ENCODE measurements at places on chromosomes 6 and 20.

DNA sequence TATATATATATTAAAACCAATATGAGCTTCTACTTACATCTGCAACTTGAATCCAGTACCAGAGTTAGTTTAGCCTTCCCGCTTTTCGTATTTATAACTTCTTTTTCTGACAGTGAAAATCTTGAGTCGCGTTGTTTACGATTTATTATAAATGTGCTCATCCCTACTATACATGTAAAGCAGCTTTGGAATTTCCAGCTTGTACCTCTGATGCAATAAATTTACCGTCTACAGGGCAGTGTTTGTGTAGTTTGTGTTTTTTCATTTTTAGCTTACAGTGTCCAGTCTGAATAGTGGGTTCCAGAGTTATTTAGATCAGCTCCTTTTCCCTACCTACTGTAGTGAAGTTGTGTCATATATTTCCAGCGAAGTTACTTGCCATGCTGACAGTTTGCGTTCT lies 66.3 kb downstream of the TIAM2 start:
- no peak for DNase-seq

GRCh38 chr6:107973594-107973993 lies 15.6 kb upstream of the SEC63 start:
- no peak for DNase-seq

DNA sequence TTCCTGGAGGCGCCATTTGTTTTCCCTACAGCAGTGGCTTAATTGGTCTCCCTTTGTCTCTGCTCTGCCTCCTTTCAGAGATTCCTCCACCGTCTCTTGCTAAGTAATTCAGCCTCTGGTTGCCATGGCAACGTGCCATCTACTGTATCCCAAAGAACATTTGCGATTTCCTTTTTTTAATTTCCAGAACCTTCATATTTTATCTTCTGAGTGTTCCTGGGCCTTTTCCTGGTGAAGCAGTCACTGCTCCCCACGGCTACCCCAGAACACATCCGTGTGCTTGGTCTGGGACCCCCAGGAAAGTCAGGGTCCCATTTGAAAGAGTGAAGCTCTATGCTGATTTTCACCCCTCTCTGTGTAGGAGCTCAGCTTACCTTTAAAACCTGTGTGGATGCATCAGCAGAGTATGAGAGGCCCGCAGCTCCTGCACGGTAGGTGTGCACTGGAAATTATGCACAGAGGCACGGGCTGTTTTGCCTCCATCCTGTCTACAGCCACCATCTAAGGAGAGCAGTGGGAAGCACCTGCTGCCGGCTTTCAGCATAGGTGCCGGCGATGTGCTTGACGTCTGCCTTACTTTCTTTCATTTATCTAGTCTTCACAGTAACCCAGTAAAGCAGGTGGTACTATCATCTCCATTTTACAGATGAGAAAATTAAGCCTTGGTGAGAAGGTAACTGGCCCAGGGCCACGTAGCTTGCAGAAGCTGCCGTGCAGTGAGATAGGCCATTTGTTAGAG lies 122.8 kb downstream of the SYCP2 start:
- DNase-seq, result no peak

DNA sequence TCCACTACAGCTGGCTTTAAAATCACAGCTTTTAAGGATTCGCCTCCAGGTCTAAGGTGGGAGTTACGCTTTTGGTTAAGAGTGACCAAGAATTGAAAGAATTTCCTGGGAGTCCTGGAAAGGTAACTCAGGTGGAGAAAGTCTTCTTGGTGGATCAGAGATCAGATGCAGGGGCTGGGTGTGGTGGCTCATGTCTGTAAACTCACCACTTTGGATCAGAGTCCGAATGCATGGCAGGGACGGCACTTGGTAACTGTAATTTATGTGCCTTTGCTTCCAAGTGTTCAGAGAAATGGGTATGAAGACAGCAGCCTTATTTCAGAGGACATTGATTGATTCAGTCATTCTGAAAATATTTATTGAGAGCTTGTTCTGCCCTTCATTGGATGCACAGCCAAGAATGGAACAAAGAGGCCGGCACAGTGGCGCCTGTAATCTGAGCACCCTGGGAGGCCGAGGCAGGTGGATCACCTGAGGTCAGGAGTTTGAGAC lies 18.0 kb upstream of the JARID2 start:
- no peak for DNase-seq

DNA sequence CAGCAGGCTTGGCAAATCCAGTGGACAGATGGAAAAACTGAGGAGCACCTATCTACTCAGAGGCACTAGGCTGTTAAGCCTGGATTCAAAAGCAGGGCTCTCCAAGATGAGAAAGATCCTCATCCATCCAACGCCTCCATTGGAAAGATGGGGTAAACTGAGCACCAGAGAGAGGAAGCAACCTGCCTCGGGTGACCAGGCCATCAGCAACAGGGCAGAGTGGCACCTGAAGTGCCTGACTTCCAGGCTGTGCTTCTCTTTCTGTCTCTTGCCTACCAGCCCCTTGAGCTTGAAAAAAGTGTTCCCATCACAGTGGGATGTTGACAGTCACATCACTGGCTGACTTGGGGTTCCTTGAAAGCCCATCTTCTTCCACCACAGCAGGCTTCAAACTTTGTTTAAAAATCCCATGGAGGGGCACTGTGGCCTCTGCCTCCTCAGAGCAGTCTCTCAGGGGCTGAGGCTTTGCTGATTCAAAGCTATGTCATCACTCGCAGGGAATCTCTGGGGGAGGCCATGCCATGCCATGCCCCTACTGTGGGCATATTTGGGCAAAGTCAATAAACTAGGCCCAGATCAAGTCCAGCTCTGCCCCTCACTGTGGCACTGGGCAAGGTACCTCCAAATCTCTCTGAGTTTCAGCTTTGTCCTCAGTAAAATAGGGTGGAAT lies 44.8 kb upstream of the TGM2 start:
- no peak for DNase-seq

- DNase-seq, result no peak
Measured at GRCh38 chr6:29938746-29939508, 3.4 kb upstream of the HLA-A start.

GRCh38 chr6:42771741-42772100 lies 10.1 kb upstream of the BICRAL start:
- no peak for DNase-seq

DNA sequence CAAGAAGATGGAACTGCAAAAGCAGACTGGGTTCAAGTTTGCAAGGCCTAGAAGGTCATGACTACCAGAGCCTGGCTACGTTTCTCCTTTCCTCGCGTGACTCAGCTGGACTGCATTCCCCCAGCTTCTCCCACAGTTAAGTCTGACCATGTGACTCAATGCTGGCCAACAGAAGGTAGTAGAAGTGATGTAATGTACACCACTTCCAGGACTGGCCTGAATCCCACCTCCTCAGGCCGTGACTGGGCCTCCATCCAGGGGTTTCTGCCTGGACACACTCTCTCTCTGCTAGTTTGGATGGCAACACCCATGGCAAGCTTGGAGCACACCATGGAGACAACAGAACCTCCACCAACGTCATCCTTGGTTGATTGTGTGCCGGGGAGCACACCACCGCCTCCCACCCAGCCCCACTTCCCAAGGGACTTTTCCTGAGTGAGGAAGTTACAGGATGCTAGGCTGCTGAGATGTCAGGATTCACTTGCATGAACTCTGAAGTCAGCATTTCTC lies 112.0 kb upstream of the CDYL start:
- DNase-seq, result no peak

DNA sequence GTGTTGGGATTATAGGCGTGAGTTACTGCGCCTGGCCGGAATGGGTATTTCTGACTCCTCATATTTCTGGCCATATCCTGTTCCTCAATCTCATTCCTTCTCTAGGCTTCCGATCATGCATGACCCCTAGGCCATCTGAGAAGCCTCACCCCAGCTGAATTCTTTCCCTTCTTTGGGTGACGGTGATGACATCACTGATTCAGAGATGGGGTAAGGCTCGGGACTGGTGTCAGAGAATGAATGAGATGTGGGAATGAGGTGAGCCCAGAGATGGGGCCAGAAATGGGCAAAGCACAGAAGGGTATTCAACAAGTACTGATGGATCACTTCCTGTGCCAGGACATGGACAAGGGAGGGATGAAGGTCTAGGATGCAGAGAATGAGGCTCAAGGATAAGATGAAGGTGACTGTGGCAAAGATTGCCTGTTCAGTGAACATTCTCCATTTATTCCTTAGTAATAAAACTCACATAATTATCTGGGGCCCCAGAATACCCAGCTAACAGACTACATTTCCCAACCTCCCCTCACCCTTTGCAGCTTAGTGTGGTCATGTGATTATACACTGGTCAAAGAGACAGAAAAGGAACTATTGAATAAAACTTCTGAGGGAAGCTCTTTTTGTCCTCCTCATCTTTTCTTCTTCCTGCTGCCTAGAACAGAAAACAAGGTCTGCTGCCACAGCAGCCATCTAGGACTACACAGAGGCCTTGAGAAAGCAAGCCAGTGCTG lies 39.6 kb downstream of the KIAA0319 start:
- no peak for DNase-seq

GRCh38 chr20:52446421-52447224 lies 255.0 kb upstream of the ZFP64 start:
- no peak for DNase-seq

- no peak for DNase-seq
Measured at GRCh38 chr20:61030130-61030529, 221.9 kb upstream of the CDH4 start.

DNA sequence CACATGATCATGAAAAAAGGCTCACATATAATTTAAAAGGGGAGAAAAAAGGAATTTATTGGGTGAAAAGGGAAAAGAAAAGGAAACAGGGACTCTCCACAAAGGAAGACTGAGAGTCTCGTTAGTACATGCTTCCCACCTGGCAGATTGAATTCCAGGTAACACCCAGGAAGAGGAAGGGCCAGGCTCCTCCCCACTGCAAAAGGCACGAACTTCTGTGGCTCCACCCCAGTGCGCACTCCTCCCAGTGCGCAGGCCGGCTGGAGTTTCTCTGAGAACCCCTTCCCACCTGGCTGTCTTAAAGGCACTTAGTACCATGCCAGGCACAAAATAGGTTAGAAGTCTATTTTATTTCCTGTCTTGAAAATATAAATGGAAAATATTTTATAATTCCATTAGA lies 129.8 kb downstream of the COL12A1 start:
- no peak for DNase-seq

GRCh38 chr20:17298171-17298570 lies 71.3 kb downstream of the PCSK2 start:
- DNase-seq, result no peak

- DNase-seq, result no peak
Measured at GRCh38 chr6:46918806-46919205, 2.9 kb downstream of the ADGRF5 start.

DNA sequence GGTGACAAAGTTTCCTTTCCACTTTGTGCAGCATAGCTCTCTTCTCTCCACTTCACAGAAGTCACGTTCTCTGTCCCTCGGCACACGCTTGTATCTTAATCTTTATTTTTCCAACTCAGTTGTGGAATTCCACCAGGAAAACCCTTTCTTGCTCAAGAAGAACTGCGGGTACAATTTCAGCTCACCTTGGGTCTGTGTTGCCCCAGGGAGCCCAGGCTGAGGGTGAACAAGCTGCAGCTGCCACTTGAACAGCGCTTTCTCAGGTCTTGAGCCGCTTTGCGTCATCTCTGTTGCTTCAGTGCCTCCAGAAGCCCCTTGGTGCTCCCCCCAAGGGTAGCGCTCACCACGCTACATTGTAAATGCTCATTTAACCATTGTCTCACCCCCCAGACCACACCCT lies 229.2 kb upstream of the TAB2 start:
- no peak for DNase-seq

DNA sequence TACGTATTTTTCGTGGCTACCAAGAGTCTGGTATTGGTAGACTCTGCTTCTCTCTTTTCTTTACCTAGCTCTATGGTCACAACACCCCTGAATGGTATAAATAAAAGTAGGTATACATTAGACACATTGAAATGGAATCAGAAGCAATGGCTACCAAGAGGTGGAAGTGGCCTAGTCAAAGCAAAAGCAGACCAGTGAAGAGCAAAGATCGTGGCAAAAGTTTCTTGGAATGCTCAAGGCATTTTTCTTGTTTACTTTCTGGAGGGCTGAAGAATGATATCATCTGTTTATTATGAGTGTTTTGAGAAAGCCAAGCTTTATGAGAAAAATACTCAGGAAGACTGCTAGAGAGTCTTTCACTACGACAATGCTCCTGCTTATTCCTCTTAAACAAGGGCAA lies 28.6 kb upstream of the MOCS1 start:
- DNase-seq, result no peak

GRCh38 chr6:15267221-15267620 lies 21.4 kb downstream of the JARID2 start:
- no peak for DNase-seq

GRCh38 chr6:116286773-116287358 lies 7.1 kb upstream of the TSPYL1 start:
- DNase-seq, result no peak

DNA sequence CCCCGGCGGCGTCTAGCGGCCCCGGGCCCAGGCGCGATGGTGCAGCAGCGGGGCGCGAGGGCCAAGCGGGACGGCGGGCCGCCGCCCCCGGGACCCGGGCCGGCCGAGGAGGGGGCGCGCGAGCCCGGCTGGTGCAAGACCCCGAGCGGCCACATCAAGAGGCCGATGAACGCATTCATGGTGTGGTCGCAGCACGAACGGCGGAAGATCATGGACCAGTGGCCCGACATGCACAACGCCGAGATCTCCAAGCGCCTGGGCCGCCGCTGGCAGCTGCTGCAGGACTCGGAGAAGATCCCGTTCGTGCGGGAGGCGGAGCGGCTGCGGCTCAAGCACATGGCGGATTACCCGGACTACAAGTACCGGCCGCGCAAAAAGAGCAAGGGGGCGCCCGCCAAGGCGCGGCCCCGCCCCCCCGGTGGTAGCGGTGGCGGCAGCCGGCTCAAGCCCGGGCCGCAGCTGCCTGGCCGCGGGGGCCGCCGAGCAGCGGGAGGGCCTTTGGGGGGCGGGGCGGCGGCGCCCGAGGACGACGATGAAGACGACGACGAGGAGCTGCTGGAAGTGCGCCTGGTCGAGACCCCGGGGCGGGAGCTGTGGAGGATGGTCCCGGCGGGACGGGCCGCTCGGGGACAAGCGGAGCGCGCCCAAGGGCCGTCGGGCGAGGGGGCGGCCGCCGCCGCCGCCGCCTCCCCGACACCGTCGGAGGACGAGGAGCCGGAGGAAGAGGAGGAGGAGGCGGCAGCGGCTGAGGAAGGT lies 715 bp downstream of the SOX12 start:
- DNase-seq, result no peak

GRCh38 chr20:63159826-63160640 lies 55.9 kb downstream of the YTHDF1 start:
- DNase-seq, result no peak

GRCh38 chr6:148854096-148854495 lies 107.3 kb downstream of the UST start:
- DNase-seq, result no peak

GRCh38 chr20:3678198-3678597 lies 3.6 kb downstream of the ADAM33 start:
- no peak for DNase-seq

DNA sequence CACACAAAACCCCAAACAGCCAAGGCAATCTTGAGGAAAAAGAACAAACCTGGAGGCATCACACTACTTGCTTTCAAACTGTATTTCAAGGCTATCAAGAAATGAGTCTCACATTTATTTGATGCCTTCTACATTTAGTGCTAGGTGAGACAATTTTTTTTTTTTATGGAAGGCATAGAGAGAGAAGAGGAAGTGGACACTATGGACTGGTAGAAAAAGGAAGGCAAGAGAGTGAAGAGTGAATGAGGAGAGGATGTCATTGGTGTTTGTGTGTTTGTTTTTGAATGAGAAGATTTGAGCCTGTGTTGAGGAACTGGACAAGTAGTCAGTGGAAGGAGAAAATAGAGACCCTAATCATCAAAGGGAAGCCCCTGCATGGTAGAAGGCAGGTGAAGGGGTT lies 182.0 kb upstream of the JAG1 start:
- DNase-seq, result no peak

- DNase-seq, result no peak
Measured at GRCh38 chr6:31397901-31398525, 5.4 kb upstream of the MICA start.
